Motor neuron (in vitro differentiated cells): ENCODE measurements at places on chromosomes 11 and 22. TPM values are rescaled to one million over a fixed set of nuclear protein-coding genes. Genes with fewer than 3 reads are reported as not detected.

Gene HORMAD2
- total RNA-seq, result not detected in 2 replicates

Gene MMP13
- 0.20 and 0.43 TPM in 2 replicates for total RNA-seq

DNA sequence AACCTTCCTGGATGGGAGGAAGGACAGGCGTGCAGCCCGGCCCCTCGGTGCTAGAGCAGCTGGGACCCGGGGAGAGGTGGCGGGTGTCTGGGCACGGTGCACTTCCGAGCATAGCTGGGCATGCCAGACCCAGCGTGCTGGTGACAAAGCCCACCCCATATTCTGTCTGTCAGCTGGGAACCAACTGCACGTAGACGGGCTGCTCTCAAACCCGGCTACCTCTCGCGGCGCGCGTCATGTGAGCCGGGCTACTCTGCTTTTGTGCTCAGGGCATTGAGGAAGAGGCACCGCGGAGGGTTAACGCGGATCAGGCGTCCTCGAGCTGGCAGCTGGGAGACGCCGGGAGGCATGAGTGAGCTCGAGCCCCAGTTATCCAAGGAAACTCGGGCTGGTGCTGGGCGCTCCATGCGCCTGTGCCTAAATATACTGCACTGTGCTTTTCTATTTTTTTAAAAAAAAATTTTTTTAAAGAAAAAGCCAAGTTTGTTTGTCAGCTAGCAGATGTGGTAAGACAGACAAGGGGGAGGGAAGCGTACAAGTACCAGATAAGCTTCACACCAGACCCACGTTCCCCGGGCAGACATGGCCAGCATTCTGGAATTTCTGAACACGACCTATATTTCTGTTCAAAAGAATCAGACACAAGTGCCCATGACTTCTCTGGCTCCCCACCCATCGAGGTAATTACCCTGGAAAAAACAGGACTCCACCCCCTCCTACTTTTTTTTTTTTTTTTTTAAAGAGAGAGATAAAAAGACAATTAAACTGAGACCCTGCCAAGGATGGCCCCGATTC lies 425.6 kb downstream of the SHANK2 start:
- peak; percentile 80 for ATAC-seq

GRCh38 chr11:116547571-116547970 lies 225.2 kb downstream of the BUD13 start:
- no peak for ATAC-seq

DNA sequence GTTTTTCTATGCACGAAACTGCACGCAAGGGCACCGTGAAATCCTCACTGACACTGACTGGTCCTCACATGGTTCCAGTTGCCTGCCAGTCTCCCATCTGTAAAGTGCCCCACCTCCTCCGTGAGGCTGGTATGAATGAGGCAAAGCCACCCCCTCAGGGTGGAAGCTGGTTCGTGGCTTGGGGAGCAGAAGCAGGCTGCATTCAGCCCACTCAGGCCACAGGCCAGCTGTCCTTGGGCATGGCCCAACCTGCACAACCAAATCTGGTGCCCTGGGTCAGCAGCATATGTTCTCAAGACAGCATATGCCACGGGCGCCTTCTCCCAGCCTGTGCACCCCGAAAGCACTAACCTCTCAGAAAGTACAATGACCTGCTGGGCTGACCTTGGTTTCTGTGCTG lies 29.3 kb downstream of the SERPINH1 start:
- no peak for ATAC-seq
